ENCODE measurements at places on chromosomes 2 and 18. TPM values are rescaled to one million over a fixed set of nuclear protein-coding genes. Genes with fewer than 3 reads are reported as not detected.
A peak's percentile ranks its signal among the peaks of the same experiment; 100 is the strongest.

The SOX11 gene
- not detected for total RNA-seq

The HRH4 gene
- total RNA-seq: 0.34 TPM

The B4GALT6 gene
- total RNA-seq: not detected

The MORN2 gene
- 2.6 TPM for total RNA-seq

The SNORC gene
- total RNA-seq: 1.2 TPM

The TEX44 gene
- not detected for total RNA-seq

The ZSCAN30 gene
- total RNA-seq: 9.6 TPM

The KLHL14 gene
- not detected for total RNA-seq

DNA sequence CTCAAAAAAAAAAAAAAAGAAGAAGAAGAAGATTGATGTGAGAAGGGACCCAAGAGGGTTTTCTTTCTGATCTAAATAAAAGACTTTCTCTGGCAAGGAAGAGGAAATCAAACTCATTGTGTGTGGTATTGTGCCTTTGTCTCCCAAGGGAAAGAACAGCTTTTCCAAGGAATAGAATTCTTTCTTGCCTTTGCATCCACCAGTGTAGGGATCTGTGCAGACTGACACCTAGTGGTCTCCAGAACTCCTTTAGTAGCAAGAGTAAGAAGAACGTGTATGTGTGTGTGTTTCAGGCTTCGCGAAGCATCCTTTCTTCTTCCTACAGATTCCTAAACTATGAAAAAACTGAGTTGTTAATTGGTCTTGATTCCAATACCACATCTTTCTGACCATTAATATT is 33.5 kb upstream of the CRIM1 start:
- no peak for DNase-seq

DNA sequence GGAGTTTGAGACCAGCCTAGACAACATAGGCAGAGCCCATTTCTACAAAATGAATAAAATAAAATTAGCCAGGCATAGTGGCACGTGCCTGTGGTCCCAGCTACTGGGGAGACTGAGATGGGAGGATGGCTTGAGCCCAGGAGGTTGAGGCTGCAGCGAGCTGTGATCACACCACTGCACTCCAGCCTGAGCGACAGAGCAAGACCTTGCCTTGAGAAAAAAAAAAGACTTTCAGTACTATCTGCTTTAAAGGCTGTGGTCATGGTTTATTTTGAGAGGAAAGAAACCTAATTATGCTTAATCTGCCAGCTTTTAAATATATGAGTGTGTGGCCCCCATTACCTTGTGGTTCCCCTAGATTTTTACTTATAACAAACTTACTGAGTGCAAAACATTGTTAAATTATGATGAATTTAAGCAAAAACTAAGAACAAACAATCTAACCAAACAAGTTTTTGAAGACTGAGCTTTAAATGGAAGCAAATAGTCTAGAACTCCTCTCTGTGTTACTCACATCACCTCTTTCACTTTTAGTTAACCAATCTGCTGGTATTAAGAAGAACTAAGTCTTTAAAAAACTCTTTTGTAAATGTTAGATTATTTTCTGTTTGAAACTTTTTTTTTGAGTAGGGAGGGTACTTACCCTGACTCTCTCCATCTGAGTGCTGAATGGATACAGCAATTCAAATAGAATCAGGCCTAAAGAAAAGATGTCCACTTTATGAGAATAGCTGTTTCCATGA is 65.4 kb downstream of the EIF2AK3 start:
- no peak for DNase-seq

- DNase-seq: no peak
Measured at GRCh38 chr2:176072951-176073904, 10.5 kb downstream of the EVX2 start.

GRCh38 chr18:55265984-55266383 is 306.7 kb upstream of the CCDC68 start:
- no peak for DNase-seq

DNA sequence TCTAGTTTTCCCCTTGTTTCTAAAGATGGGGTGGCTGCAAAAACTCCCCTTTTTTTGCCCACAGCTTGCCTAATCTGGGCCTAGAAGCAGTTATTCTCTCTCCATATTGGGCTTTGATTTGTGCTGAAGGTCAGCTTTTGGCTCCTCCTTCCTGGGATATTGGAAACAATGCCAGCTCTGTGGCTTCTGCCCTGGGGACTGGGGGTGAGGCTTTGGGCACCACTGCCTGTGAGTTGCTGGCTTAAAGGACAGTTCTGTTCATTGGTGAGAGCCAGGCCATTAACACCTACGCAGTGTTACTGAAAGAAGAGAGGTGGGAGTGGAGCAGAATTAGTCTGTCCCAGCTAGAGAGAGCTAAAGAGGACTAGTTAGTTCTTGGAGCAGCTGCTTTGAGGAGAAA is 4.3 kb downstream of the UBXN2A start:
- DNase-seq: no peak

- DNase-seq: no peak
Measured at GRCh38 chr2:24050041-24050979, 769 bp downstream of the FKBP1B start.

GRCh38 chr2:113768770-113769169 is 12.3 kb upstream of the SLC35F5 start:
- no peak for DNase-seq

DNA sequence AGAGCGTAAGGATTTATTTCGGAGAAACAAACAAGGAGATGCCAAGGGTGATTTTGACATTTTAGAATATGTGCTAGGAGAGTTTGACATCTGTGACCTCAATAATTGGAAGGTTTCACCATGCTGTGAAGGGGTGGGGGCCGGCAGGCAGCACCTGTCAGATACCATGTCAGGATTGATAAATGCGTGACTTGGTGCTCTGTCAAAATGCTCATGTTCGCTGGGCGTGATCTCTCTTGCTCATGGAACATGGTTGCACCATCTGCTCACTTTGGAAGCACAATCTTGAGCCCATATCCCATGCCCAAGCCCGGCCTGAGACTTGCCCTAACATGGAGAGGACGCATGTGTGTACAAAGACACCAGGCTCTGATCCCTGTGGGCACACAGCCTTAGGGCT is 347.6 kb downstream of the RNF144A start:
- DNase-seq: no peak

DNA sequence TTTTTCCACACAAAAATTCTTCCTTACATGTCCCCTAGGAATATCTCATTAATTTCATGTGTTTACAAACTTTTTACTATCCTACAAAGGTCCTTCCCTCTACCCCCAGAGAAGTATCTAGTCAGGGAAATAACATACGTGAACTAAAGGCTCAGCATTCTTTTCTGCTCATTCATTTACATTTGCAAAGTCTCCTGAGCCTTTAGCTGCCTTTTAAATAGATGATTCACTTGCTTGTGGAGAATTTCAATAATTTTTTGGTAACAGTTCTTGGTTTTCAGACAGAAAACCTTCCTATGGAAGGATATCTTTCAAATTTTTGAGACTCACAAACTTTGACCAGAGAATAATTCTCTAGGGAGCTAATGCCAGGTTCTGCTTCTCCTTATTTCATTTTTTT is 81.5 kb upstream of the RMDN2 start:
- DNase-seq: no peak

- DNase-seq: no peak
Measured at GRCh38 chr18:23421277-23421676, 31.8 kb upstream of the RIOK3 start.

- DNase-seq: no peak
Measured at GRCh38 chr2:106530866-106531265, 43.7 kb downstream of the CD8B2 start.

- no peak for DNase-seq
Measured at GRCh38 chr2:175597286-175597685, 404.8 kb downstream of the LNPK start.

- no peak for DNase-seq
Measured at GRCh38 chr2:9076210-9076609, 72.7 kb upstream of the MBOAT2 start.

DNA sequence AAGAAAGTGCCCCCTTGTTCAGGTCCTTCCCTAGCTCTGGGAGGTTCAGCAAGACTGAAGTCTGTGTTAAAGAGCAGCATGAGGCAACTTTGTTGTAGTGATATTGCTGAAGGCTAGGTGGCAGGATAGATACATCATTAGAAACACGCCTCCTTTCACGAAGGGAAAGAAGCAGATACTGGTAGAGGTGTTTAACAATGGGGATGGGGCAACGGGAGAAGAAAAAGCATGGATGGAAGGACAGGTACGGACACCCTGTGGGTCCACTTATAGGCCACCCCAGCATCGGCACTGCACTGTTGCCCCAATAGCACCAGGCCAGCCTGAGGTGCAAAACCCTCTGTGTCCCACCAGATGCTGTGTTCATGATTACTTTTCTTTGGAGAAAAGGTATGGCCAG is 3.5 kb upstream of the IGFBP5 start:
- DNase-seq: no peak

DNA sequence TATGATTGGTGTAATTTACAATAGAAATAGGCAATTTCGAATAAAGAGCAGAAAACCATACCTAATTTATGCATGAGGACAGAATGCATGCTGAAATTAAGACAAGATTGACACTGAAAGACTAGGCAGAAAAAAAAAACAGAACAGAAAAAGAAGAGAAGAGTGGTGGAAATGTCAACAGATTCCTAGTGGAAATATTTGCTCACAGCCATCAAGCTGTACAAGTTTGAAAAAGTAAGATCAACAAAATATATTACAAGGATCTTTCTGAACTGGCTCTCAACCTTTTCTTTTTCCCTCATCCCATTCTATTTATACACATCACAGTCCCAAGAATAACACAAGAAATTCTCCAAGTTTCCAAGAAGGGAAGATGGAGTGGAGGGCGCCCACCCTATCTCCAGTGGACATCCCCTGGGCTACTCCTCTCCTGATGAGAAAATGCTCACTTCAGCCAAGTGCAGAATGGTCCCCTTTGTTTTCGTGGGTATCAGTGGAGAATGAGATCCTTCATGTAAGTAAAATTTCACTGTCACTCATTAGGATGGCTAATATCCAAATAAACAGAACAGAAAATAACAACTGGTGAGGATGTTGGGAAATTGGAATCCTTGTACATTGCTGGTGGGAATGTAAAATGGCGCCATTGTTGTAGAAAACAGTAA is 51.0 kb upstream of the ZNF532 start:
- DNase-seq: no peak

DNA sequence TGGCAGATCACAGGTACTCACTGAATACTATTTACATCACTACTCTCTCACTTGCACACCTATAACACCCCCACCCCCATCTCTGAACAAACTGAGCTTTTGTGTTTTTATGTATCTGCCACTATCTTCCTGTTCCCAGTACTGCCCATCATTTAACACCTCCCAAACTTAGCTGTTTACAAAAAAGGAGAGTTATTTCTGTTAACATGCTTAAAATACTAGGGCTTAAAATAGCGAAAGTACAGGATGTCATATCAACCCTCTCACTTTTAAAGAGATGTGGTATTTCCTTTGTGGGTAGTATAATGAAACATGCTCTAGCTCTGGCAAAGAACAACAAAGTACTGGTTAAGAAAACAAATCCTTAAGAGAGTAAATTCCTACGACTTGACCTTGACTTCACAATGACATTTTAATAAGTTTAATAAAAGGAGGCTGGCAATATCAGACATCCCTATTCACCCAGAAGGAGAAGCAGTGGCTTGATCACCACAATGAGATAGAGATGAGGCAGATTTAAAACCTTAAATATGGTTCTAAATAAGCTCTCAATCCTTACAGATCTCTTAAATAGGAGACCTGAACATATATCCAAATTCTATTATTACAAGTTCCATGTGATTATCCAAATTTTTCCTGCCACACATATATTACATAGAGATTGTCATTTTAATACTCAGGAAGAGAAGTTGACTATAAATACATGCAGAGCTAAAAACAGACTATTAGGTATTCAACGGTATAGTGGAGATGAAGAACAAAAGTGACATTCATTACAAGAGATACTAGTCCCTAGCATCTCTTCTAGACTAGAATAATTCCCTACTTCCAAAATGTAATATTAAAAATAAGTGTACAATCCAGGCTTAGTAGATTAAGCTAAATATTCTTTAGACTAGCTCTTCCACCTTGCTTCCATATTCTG is 36.9 kb downstream of the TRAK2 start:
- peak; percentile 78 for DNase-seq

DNA sequence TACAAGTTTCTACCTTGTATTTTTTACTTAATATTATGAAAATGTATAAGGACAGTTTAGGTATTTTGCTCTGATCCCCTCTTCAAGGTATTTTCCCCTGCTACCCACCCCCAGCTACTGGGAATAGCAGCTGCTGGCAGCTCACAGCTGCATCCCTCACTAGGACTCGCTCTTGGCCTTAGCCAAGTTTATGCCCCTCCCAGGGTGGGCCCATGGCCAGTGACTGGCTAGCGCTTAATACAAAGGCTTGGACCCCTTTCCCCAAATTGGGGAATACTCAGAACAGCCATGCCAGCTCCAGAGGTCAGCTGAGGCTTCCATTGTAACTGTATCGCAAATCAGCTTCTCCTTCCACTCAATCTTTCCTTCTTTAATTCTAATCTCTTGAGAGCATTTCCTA is 131.3 kb downstream of the GFPT1 start:
- DNase-seq: no peak

- no peak for DNase-seq
Measured at GRCh38 chr2:101410746-101411145, 23.4 kb upstream of the CREG2 start.

DNA sequence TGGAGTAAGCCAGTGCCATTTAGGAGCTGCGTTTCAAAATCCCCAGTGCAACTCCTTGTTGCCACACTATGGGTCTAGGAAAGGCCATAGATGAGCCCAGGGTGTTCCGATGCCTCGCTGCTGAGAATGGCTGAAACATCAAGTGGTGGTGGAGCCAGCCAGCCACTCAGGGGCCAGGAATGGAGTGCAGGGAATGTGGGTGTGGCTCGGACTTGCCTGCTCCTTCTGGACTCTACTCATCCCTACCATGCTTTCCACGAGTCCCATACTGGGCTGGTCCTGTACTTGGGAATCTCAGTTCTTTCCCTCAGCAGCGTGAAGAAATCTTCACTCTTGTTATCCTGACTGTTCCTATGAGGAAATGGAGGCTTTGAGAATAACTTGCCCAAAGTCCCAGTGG is 143.5 kb downstream of the INSIG2 start:
- no peak for DNase-seq

DNA sequence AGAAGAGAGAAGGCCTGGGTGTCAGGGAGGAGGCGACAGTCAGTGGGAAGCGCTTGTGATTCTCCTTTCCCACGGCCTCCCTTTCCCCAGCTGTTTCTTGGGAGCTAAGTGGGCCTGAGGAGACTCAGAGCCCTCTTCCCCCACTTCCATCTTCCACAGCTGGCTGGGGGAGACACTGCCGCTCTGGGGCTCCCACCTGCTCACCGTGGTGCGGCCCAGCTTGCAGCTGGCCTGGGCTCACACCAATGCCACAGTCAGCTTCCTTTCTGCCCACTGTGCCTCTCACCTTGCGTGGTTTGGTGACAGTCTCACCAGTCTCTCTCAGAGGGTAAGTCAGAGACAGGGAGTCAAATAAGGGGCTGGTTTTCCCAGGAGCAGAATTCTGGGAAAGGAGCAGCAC is 7.1 kb downstream of the TMEM214 start:
- DNase-seq: no peak

DNA sequence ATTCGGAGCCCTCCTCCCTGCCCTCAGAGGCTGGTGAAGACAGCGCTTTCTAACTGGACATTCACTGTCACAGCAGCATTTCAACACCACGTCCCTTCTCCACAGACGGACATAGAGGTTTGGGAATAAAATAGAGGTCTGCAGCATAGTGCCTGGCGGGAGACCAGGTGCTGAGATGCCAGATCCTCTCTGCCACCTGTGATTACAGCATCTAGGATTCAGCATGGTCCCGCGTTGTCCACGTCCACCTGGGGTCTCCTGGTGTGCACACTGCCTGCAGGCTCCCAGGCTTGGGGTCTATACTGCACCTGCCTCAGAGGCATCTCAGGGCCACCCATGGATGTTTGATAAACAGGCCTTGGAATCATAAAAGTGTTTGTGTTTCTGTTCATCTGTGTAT is 175.5 kb downstream of the TMEM18 start:
- no peak for DNase-seq

GRCh38 chr2:144356402-144356801 is 163.5 kb downstream of the ZEB2 start:
- no peak for DNase-seq
